GM04504 (cell line): ENCODE measurements at places on chromosomes 5 and 9.

GRCh38 chr9:135821733-135822373 is 85.5 kb downstream of the CAMSAP1 start:
- no peak for DNase-seq

DNA sequence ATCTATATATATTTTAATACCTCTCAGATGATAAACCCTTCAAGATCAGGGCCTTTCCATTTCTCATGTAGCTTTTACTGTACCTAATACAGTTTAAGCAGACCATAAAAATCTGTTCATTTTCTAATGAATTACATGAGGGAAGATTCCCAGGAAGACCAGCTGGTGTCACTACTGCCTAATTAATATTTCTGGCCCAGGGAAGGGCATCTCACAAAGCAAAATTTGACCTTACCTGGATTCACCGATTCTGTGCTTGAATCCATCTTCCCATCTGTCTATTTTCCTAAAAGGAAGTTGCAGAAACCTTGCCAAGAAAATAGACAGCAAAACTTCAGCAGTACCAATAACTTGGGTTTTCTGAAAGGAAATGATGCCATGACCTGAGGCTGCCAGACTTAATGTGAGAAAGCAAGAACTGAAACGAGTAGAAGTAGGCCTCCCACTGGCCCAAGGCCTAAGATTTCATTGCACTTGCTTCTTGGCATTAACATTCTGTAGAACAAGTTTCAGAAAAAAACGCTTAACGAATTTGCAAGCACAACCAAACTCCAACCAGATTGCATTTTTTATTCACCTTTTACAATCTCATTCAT is 83.0 kb upstream of the GLIS3 start:
- no peak for DNase-seq

- DNase-seq, result no peak
Observed at GRCh38 chr5:173334808-173335207, 6.6 kb upstream of the STC2 start.

GRCh38 chr9:124658165-124659017 is 112.7 kb downstream of the NR6A1 start:
- DNase-seq, result peak; percentile 89

GRCh38 chr5:88860501-88860900 is 22.5 kb downstream of the MEF2C start:
- no peak for DNase-seq

- DNase-seq, result peak; percentile 68
Observed at GRCh38 chr9:77495834-77496671, 152.1 kb downstream of the GNA14 start.

DNA sequence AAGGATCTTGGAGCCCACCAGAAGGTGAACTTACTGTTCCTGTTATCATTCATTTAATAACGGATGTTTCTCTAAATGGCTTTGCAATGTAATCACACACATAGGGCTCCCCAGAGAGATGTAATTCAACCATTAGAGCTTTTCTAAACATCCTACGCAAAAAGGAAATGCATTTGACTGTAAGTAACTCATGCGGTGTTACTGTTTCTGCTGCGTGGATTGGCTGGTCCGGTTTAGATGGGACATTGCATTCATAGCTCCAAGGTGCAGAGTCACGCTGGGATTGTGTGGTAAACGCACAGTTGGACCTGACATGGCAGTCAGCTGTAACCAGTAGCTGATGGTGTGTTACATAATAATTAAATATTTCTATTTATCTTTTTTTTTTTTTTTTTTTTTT is 185.5 kb upstream of the OTULINL start:
- no peak for DNase-seq

DNA sequence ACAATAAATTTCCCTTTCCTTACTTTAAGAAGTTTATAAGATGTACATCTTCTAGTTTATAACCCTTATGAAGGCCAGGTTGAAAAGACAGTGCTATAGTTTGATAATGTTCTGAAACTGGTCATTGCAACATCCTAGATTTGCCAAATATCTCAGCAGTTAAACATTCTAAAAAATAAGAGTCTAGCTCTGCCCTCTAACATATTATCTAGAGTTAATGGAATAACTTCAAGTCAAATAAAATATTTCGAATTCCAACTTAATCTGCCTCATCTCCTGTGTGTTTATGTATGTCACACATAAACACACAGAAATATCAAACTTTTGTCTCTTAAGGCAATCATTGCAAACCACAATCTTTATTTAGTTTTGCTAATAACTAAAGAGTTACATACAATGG is 796.6 kb downstream of the TLE1 start:
- no peak for DNase-seq

DNA sequence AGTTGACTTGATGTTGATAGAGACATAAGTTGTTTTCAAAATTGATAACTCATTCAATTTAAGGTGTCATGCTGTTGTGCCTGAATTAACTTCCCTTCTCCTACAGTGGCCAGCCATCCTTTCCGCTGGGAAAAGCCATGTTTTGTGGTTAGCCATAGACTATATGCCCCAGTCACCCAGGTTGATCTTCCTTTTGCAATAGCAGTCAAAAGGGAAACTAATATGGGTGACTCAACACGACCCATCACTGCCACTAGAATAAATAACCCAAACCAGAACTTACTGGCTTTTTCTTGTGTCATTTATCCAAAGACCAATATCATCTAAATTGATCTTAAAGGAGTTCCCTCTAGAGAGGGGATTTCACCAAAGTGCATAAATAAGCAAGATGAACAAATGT is 87.4 kb downstream of the PTCD2 start:
- DNase-seq, result no peak

GRCh38 chr5:86917117-86917579 is 299.4 kb downstream of the COX7C start:
- DNase-seq, result peak; percentile 23

DNA sequence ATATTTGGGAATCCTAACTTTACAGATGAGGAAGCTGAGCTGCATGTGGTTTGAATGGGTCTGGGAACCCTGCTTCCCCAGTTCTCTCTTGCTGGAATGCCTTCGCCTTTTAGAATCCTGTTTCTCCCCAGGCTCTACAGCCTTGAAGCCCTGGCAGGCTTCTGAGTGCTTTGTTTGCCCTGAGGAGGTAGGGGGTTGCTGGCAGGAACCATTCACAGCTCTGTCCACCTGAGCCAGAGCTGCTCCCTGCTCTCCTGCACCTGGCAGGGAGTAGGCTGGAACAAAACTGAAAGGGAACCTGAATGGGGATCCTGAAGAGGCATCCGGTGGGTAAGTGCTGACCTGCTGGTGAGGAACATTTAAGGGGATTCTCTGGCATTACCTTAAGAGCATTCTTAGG is 33.0 kb downstream of the KIF4B start:
- no peak for DNase-seq
